ENCODE measurements at places on chromosomes 2 and 18.

DNA sequence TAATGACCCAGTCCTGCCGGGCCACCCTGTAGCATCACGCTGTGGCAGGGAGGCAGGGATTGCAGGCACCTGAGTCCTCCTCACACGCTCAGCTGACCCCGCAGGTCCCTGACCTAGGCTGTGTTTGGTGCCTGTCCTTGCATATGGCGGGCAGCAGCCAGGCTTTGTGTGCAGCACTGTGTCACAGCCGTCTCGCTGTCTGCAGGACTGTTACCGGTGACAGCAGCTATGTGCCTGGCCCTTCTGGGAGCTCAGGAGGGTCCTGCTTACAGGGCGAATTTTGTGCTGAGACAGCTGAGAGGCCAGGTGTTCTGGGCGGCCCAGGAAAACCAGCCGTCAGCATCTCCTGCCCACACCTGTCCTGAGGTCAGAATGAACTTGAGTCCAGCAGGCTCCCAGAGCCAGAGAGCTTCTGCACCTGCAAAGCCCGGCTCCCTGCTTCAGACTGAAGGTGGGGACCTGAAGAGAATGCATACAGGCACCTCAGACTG, 10.4 kb upstream of the ARID5A start:
- DNase-seq: no peak
- no peak overlapping the region for H3K27ac ChIP-seq
- no peak overlapping the region for H3K4me3 ChIP-seq
- H3K4me1 ChIP-seq: 0 out of 2 replicates have a peak, but pooled peaks cover 1% of the 10 kb centered on the region

- DNase-seq: no peak
- H3K4me1 ChIP-seq: no peaks in the 10 kb centered on the region
- H3K27me3 ChIP-seq: no peaks in the 10 kb centered on the region
These were observed 71.3 kb upstream of the ZNF521 start for GRCh38 chr18:25423267-25423666.

GRCh38 chr2:177029901-177030300, 182.7 kb upstream of the HNRNPA3 start:
- no peak overlapping the region for H3K4me3 ChIP-seq
- no peak overlapping the region for H3K27ac ChIP-seq
- H3K36me3 ChIP-seq: no peaks in the 10 kb centered on the region
- no peaks in the 10 kb centered on the region for H3K4me1 ChIP-seq

DNA sequence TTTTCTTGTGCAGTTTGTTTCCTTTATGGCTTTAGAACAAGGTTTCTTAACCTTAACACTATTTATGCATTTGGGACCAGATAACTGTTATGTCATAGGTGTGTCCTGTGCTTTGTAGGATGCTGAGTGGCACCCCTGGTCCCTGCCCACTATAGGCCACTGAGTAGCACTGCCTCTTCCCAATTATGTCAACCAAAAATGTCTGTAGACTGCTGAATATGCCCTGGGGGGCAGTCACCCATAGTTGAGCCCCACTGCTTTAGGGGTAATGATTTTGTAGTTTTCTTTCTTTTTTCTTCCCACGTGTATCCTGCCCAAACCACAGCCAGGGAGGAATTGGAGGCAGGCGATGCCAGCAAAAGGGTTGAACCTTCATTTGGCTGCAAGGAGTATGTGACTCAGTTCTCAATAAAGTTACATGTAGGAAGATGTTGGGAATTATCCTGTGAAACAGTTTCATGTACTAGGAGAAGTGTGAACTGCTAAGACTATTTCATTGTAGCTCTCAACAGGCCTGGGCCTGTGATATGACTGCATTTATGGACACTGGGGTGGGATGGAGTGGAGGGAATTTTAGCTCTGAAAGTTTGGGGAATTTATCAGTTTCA, 65.7 kb downstream of the FMNL2 start:
- peaks cover 4% of the 10 kb centered on the region for H3K4me1 ChIP-seq
- H3K27ac ChIP-seq: no peak overlapping the region
- H3K4me3 ChIP-seq: no peak overlapping the region
- H3K27me3 ChIP-seq: no peaks in the 10 kb centered on the region
- H3K36me3 ChIP-seq: no peaks in the 10 kb centered on the region

- H3K36me3 ChIP-seq: no peaks in the 10 kb centered on the region
- DNase-seq: no peak
- no peaks in the 10 kb centered on the region for H3K27me3 ChIP-seq
These were observed 41.7 kb downstream of the HPCAL1 start for GRCh38 chr2:10344105-10345066.

- peaks cover 2% of the 10 kb centered on the region for H3K4me1 ChIP-seq
- no peak for DNase-seq
- H3K27ac ChIP-seq: no peak overlapping the region
- H3K4me3 ChIP-seq: no peak overlapping the region
- H3K36me3 ChIP-seq: no peaks in the 10 kb centered on the region
These were observed 2.9 kb downstream of the STON1 start for GRCh38 chr2:48532824-48533223.
